ENCODE measurements at places on chromosomes 1 and 21. TPM values are rescaled to one million over a fixed set of nuclear protein-coding genes. Genes with fewer than 3 reads are reported as not detected.

FAM151A gene
- not detected for total RNA-seq

TMEM61 gene
- total RNA-seq: not detected

RIMKLA gene
- 1.3 TPM for total RNA-seq

SLC6A17 gene
- total RNA-seq: not detected

GJA5 gene
- total RNA-seq: not detected

DNA sequence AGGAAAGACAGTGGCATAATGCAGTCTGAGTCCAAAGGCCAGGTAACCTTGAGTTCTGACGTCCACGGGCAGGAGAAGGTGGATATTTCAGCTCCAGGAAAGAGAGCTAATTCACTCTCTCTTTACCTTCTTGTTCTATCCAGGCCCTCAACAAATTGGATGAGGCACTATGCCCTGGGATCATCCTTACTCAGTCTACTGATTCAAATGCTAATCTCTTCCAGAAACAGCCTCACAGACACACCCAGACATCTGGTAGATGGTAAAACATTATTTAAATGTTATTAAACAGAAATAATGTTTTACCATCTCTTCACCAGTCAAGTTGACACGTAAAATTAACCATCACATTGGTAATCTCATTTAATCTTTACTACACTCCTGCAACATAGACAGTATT, 73.0 kb downstream of the RBM11 start:
- peaks cover 7% of the 10 kb centered on the region for H3K27me3 ChIP-seq
- H3K4me3 ChIP-seq: no peak overlapping the region
- no peaks in the 10 kb centered on the region for H3K4me1 ChIP-seq
- H3K27ac ChIP-seq: no peak overlapping the region
- no peak for DNase-seq

DNA sequence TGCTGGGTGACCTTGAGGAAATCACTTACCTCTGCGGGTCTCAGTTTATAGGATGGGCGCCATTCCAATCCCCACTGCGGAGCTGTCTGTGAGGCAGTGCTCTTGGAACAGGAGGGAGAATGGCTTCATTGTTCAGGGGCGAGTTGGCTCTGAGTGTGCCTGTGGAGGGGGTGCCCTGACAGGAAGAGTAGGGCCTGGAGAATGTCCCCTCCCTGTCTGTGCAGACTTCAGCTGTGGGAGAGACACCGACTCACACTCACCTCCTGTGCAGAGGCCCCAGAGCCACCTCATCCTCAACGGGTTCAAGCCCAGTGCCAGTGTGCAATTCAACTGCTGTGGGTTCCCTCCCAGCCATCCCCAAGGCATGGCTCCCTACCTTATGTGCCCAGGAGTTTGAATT, 17.1 kb downstream of the ADORA1 start:
- H3K27me3 ChIP-seq: peaks cover 8% of the 10 kb centered on the region
- no peaks in the 10 kb centered on the region for H3K36me3 ChIP-seq
- DNase-seq: no peak
- H3K4me3 ChIP-seq: no peak overlapping the region

- H3K4me1 ChIP-seq: peaks cover 25% of the 10 kb centered on the region
- peak; percentile 53 for DNase-seq
- H3K36me3 ChIP-seq: no peaks in the 10 kb centered on the region
- peak overlapping the region; percentile 56 for H3K27ac ChIP-seq
- H3K27me3 ChIP-seq: no peaks in the 10 kb centered on the region
Observed at GRCh38 chr1:243482141-243483022, 226.5 kb downstream of the SDCCAG8 start.

- no peak for DNase-seq
- peaks cover 26% of the 10 kb centered on the region for H3K4me1 ChIP-seq
- H3K27me3 ChIP-seq: no peaks in the 10 kb centered on the region
- no peak overlapping the region for H3K4me3 ChIP-seq
- no peaks in the 10 kb centered on the region for H3K36me3 ChIP-seq
- H3K27ac ChIP-seq: no peak overlapping the region
Observed at GRCh38 chr21:32572574-32573420, 12.5 kb downstream of the TCP10L start.

- H3K4me3 ChIP-seq: no peak overlapping the region
- DNase-seq: no peak
- H3K36me3 ChIP-seq: no peaks in the 10 kb centered on the region
- no peak overlapping the region for H3K27ac ChIP-seq
- peaks cover 9% of the 10 kb centered on the region for H3K27me3 ChIP-seq
Observed at GRCh38 chr1:218473522-218473921, 128.4 kb downstream of the TGFB2 start.

DNA sequence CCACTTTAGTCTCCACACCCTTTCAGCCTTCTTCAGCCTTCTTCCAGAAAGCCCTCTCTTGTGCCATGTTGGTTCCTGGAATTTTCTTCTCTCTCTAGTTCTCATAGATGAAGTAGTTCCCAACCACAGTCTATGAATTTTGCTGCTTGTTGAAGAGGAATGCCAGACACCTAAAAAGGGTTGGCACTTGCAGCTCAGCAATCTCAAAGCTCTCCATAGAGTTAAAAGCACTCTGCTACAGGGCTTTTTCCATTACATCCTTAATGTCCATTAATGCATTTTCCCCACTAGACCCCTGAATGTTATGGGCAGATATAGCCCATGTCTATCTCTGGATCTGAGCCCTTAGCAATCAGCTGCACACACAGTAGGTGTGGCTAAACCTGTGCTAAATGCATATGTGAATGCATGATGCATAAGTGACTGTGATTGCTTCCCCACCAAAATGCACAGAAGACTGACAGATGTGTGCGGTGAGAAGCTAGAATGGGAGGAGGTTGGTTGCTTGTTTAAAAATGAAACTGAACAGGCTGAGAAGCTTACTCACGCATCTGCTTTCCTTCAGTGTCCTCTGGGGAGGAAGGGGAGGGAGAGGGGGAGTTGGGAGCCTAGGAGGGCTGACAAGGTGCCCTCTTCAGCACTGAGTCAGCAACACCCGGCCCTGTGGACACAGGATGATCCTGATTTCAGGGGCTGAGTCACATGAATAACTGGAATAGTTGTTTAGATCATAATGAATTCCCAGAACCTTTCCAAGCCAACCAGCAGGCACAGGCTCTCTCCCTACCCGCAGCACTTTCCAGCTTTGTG, 146.1 kb upstream of the FGGY start:
- no peaks in the 10 kb centered on the region for H3K27me3 ChIP-seq
- peaks cover 25% of the 10 kb centered on the region for H3K4me1 ChIP-seq

- DNase-seq: no peak
- peaks cover 8% of the 10 kb centered on the region for H3K27me3 ChIP-seq
- H3K36me3 ChIP-seq: no peaks in the 10 kb centered on the region
- H3K4me3 ChIP-seq: no peak overlapping the region
Observed at GRCh38 chr1:111938536-111938935, 50.9 kb downstream of the KCND3 start.

- H3K4me3 ChIP-seq: peak overlapping the region; percentile 92
- H3K27ac ChIP-seq: peak overlapping the region; percentile 99
- peaks cover 36% of the 10 kb centered on the region for H3K4me1 ChIP-seq
- H3K27me3 ChIP-seq: peaks cover 3% of the 10 kb centered on the region
- peaks cover 4% of the 10 kb centered on the region for H3K36me3 ChIP-seq
Observed at GRCh38 chr1:78003882-78004718, 639 bp upstream of the DNAJB4 start.

GRCh38 chr1:182428043-182428442, 21.9 kb upstream of the RGSL1 start:
- H3K27me3 ChIP-seq: peaks cover 9% of the 10 kb centered on the region
- no peak overlapping the region for H3K4me3 ChIP-seq
- peaks cover 26% of the 10 kb centered on the region for H3K4me1 ChIP-seq
- no peak overlapping the region for H3K27ac ChIP-seq

DNA sequence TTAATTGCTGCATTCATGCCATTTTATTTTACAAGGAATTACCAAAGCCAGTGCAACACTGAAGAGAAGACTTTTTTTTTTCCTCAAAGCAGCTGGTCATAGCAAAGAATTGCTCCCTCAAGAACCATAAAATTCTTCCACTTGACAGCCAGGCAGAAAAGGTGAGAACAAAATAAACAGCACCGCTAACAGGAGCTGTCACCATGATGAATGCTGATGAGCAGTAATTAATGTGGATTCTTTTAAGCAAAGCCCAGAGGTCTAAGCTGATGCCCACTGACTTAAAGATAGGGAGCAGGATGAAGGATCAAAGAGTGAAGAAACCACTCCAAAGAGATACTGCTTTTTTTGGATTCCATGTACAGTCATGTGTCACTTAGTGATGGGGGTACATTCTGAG, 428.4 kb downstream of the BRINP3 start:
- H3K36me3 ChIP-seq: no peaks in the 10 kb centered on the region
- H3K4me1 ChIP-seq: no peaks in the 10 kb centered on the region
- H3K27ac ChIP-seq: no peak overlapping the region

DNA sequence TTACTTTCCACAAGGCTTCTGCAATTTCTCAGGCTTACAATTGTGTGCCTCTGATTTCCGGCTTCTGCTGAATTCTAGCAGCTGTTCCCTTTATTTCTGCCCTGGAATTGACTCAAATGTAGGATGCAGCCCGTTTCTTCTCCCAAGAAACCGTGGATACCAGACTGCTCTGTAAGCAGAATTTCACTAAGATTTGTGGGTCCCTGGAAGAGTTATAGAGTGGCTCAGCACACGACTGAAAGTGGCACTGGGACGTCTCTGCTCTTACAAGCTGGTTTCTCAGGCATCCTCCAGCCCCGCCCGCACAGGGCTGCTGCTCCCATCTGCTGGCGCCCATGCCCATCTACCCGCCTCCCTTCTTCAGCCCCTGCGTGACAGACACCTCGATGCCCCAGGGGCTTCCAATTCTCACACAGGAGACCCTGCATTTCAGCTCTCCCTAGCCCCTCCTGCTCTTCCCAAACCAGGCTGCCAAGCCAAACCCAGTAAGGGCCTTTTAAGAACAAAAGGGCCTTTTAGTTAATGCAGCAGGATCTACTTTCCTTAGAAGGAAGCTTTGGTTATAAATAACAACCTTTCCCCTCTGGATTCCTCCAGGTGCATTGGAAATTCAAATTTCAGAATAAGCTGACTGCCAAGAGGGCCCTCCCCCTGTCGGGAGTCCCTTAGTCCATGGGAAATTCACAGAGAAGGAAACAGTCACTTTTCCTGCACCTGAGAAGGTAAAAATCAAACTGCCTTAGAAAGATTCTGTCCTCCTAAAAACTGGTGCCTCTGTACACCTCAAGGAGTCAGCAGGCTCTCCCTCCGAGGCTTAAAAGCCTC, 45.4 kb upstream of the TENT5B start:
- DNase-seq: no peak
- H3K27ac ChIP-seq: no peak overlapping the region
- H3K4me3 ChIP-seq: no peak overlapping the region
- no peaks in the 10 kb centered on the region for H3K27me3 ChIP-seq
- H3K4me1 ChIP-seq: no peaks in the 10 kb centered on the region
- no peaks in the 10 kb centered on the region for H3K36me3 ChIP-seq

DNA sequence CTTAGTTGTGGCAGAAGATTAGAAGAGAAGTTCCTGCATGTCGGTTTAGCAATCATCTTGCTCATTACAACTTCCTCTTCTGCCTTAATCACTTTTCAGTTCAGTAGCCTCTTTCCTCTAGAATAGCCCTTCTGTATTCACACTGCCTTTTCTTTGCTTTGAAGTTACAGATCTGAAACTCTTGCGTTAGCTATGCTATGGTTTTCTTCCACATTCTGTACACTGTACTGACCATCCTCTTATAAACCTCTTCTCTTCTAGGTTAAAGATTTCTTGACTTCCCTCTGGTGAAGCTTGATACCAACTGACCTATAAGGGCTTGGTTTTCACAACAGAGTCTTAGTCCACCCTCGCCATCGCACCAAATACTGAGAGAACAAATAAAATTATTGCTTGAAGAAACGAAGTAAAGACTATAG, 35.0 kb downstream of the C21orf91 start:
- H3K4me3 ChIP-seq: peak overlapping the region; percentile 66
- no peaks in the 10 kb centered on the region for H3K27me3 ChIP-seq
- H3K36me3 ChIP-seq: peaks cover 55% of the 10 kb centered on the region
- DNase-seq: no peak

DNA sequence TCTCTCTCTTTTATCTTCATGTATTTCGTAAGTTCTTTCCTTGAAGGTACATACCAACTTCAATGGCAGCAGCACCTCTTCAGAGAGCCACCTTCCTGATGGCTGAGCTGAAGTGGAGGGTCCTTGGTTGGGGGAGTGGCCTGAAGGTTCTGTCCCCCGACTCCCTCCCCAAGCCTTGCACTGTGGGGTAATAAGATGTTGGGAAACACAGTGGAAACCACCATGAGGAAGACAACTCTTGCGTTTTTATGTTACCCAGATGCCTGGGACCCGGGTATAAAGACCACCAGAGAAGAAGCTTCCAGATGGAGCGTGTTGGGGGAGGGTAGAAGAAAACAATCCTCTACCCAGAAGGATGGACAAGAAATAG, 794 bp downstream of the KRTAP12-3 start:
- H3K4me1 ChIP-seq: peaks cover 63% of the 10 kb centered on the region
- peak overlapping the region; percentile 96 for H3K27ac ChIP-seq
- H3K27me3 ChIP-seq: peaks cover 4% of the 10 kb centered on the region

- DNase-seq: no peak
- H3K4me1 ChIP-seq: peaks cover 12% of the 10 kb centered on the region
- H3K27ac ChIP-seq: peak overlapping the region; percentile 20
- no peak overlapping the region for H3K4me3 ChIP-seq
- H3K36me3 ChIP-seq: peaks cover 44% of the 10 kb centered on the region
Observed at GRCh38 chr1:220135755-220136154, 41.8 kb downstream of the IARS2 start.

DNA sequence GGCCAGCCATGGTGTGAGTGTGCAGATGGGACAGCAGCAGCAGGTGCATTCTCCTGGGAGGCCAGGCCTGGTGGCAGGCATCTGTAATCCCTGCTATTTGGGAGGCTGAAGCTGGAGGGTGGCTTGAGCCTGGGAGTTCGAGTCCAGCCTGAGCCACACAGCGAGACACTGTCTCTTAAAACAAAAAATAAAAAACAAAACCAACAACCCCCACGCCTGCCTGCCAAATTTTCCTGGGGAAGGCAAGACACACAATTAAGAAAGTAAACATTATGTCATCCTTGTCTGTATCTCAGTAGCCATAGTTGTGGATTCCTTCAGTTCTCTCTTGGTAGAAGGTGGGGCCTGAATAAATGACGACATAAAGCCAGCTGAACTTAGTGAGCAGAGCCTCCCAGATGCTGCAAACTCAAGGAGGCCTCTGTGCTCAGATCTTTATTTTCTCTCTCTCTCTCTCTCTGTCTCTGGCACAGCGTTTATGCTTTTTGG, 57.6 kb upstream of the CD34 start:
- no peaks in the 10 kb centered on the region for H3K4me1 ChIP-seq
- no peak overlapping the region for H3K4me3 ChIP-seq
- no peak for DNase-seq
- H3K27ac ChIP-seq: no peak overlapping the region
- no peaks in the 10 kb centered on the region for H3K36me3 ChIP-seq
- peaks cover 32% of the 10 kb centered on the region for H3K27me3 ChIP-seq

GRCh38 chr1:205950826-205951549, 7.7 kb upstream of the SLC26A9 start:
- H3K27ac ChIP-seq: no peak overlapping the region
- DNase-seq: no peak
- no peak overlapping the region for H3K4me3 ChIP-seq
- no peaks in the 10 kb centered on the region for H3K4me1 ChIP-seq

GRCh38 chr1:4696161-4696745, 41.8 kb downstream of the AJAP1 start:
- H3K4me3 ChIP-seq: no peak overlapping the region
- no peaks in the 10 kb centered on the region for H3K27me3 ChIP-seq
- DNase-seq: no peak
- no peaks in the 10 kb centered on the region for H3K36me3 ChIP-seq
